AG09309 (cell line): ENCODE measurements at places on chromosomes 7 and 10.

DNA sequence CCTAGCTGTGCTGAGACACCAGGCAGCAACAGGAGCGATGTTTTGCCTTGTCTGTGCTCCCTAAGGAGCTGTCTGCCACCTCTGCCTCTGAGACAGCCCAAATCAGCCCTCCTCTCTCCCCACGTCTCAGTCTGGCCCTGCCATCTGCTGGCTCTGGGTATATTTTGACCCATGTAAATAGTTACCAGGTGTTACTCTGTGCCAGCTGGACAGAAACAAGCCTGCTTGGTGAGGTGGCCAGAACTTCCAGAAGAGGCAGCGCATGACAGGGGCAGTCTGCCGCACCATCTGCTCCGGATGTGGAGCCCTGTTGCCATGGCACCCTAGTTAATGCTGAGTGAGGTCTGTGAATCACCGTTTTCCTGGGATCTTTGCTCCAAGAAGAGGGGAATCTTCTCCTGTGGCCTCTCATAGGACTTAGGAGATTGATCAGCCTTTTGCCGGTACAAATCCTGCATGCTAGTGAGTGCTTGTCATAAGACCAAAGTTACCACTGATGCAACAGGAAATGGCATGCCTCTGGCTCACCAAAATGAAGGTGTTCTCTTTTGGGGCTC, 31.8 kb downstream of the GSTO2 start:
- peak; percentile 91 for DNase-seq

DNA sequence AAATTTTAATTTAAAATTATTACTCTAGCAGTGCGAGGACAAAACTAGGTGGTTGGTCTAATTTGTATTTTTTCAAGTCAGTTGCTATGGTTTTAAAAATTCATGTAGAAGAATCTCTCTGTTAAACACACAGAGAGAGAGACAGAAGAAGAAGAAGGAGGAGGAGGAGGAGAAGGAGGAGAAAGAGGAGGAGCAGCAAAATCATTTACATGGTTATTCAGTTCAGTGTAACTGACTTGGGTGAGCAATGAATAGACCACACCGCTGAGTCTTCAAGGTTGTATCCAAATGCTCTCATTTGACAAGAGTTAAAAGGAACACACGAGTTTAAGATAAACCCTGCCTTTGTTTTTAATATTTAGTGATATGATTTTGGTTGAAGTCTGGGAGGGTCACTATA, 131.1 kb downstream of the PDE1C start:
- DNase-seq = no peak

GRCh38 chr10:71553432-71553831, 156.7 kb downstream of the CDH23 start:
- DNase-seq = no peak

- DNase-seq = no peak
Observed at GRCh38 chr7:68200051-68200670, 1203.5 kb downstream of the TYW1 start.

DNA sequence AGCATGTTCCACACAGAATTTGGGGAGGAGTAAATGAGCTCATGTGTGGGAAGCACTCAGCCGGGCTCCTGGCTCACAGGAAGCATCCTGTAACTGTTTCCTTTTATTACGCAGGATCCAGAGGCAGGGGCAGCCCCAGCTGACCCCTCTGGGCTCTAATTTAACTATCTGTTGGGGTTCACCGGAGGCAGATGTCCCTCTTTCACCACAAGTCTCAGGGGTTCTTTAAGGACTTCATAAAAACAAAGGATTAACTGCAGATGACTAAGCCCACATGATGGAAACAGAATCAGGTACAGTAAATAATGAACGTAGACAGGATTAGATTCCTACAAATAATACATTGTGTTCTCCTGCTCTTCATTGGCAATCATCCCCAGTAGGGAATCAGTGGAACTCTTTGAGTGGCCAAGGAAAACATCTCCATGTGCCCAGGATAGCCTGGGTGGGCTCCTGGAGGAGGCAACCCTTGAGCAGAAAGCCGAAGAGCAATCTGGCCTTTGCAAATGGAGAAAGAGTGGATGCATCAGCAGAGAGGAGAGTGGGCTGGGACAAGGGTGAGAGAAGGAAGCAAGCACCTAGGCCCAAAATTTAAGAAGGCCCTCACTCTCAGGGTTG, 24.6 kb downstream of the TBXAS1 start:
- DNase-seq = no peak

GRCh38 chr7:12965767-12966166, 278.3 kb downstream of the ARL4A start:
- no peak for DNase-seq

DNA sequence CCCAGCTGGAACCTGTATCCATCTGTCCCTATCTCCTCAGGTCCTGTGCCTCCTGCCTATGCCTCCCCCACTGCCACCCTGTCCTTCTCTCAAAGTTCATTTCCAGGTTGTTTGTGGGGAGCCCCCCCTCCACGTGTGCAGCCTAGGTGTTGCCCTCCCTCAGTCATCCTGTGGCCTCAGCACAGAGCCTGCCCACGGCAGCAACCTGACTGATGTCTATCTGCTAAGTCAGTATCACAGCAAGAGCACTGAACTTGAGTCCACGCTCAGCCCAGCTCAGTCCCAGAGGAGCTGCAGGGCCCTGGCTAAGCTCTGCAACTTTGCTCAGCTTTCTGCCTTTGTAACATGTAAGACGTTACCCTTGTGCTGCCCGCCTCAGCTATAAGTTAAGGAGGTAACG, 28.7 kb downstream of the FAM53B start:
- DNase-seq = no peak

- no peak for DNase-seq
Observed at GRCh38 chr7:99387912-99388311, 13.4 kb downstream of the ARPC1B start.

DNA sequence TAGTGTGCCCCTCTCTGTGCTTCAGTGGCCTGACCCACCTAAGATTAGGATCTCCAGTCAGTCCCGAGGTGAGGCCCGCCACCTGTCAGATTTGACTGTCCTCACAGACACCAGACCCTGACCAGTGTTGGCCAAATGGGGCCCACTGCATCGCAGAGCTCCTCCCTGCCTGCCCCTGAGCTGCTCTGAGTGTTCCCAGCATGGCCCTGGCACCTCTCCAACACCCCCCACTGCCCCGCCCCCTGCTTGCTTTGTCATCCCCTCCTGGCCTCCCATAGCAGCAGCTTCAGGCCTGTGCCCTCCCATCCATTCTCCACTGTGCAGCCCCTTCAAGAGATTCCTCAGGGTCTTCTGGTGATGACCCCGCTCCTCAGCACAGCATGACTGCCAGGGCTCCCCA, 67.6 kb downstream of the C10orf120 start:
- DNase-seq = no peak

DNA sequence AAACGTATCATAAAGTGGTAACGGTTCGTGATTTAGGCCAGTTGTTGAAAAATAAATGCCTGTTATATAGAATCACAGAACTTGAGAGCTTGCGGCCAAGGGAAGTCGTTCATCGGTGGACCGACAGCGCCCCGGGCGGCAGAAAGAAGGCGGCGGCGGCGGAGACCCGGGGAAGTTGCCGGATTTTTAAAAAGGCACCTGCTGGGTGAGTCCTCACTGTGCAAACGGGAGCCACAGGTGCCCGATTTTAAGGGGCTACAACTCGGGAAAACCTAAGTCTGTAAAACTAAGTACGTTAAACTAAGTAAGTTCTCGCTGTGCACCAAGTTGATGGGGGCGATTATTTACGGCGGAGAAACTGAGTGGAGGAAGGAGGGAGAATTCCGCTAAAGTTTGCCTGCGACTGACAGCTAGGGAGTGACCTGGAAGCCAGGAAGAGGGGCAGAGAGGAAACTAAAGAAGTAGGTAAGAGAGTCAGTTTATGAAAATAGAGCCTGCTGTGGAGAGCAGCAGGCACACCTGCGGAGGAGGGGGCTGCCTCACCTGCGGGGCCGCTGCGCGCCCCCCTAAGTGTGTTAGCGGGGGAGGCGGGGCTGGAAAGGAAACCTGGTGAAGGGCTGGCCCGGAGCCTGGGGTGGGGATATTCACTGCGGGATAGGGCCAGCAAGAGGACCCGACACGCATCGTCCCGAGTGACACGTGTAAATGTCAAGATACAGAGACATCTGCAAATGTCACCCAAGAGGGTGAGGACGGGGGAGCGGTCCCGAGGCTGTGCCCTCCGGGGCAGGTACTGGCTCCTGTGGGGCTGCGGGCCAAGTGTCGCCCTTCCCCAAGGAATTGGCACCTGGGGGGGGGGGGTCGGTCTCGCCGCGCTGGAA, 996 bp downstream of the ADAM12 start:
- DNase-seq = peak; percentile 50

DNA sequence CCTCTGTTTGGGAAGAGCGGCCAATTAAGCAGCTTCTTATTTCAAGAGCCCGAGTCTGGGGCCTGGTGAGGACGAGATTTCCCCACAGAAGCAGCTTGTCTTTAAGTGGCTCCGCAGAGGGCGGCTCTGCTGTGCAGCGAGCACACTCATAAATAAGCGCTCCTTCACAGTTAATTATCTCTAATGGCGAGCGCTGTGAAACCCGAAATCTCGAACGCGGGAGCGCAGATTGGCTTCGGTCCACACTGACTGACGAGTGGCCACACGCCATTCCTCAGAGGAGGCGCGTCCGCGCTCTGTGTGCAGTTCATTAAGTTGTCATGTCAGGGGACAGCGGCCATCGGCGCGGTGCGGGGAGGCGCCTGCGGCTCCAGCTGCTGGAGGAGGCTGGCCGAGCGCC, 560.9 kb downstream of the DNAJB6 start:
- no peak for DNase-seq

DNA sequence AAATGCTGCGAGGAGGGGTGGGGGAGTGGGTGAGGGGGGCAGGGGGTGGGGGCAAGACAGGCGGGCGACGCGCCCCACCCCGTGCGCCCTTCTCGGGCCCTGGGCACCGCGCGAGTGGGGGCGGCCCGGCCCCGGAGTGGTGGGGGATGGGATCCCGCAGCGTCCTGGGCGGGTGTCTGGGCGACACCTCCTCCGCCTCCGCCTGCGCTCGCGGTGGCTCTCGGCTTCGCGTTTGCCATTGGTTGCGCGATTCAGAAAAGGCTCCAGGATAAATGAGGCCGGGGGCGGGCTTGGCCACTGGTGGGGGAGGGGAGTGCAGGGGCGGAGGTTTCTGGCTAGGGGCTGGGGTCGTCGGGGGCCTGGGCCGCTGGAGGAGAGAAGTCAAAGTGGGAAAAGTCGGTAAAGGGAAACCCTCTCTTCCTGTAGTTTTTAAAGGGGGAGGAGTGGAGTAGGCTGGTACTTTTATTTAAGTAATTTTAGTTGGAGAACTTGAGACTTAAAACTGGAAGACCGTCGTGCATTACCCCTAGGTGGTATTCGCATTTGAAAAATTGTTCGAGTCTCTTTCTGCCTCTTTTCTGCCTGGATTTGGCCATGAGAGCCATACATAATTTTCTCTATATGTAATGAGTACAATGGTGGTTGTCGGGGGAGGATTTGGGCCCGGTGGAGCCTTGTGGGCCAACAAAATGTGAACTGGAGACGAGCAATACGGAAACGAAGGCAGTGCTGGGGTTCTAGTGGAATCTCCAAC, 992 bp upstream of the IGF2BP3 start:
- no peak for DNase-seq

GRCh38 chr7:148116195-148116594, 474.4 kb upstream of the C7orf33 start:
- no peak for DNase-seq

DNA sequence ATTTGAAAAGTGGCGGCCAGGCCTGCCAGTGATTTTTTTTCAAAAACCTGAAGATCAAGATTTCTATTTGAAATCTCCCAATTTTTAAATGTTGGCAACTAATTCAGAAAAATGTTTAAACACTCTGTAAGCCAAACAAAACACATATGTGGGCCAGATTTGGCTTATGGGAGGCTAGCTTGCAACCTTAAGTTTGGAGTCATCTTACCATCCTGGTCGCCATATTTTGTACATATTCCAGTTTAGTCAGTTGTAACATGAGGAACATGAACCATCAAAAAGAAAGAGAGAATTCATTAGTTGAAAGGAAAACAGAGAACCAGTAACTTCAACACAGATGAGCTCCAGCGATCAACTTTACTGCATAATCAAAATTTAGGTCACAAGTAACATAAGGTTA, 115.4 kb downstream of the TMEM26 start:
- DNase-seq = no peak

DNA sequence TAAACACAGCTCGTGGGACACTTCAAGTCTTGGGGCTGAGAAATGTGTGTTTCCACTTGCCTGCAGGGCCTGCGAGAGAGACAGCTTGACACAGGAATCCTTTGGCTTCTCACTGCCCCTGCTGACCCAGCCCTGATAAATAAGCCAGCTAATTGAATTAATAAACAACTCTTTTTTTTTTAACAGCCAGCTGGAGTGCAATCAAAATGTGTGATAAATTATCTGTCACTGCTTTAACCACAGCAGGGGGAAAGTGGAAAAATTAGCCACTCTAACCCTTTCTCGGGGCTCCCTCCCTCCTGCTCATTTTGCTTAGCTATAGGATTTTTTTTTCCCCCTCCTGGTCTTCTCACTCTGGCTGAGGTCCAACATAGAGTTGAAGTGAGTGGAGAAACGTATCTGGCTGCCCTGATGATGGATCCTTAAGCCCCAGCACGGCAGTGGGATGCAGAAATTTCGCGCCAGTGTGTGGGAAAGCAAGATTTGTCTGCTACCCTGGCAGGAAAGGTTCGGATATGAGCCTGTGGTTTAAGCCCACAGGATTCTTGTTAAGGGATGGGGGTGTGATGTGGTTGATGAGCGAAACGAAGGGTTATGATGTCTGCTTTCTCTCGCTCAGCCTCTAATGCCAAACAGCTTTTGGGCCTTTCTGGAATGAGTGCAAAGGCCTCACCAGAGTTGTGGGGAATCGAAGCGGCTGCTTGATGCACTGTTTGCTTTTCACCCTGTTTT, 173.8 kb downstream of the TRIL start:
- peak; percentile 14 for DNase-seq
